ENCODE measurements at places on chromosomes 4 and X. TPM values are rescaled to one million over a fixed set of nuclear protein-coding genes. Genes with fewer than 3 reads are reported as not detected.

SPANXN4 gene
- not detected for total RNA-seq

CHRNA9 gene
- not detected for total RNA-seq

GPRASP1 gene
- total RNA-seq, result 55.4 TPM

TCEAL5 gene
- 6.6 TPM for total RNA-seq

MMRN1 gene
- total RNA-seq, result 3.8 TPM

MAGEC2 gene
- not detected for total RNA-seq

FGFR3 gene
- total RNA-seq, result 13.8 TPM

DGAT2L6 gene
- not detected for total RNA-seq

AMTN gene
- total RNA-seq, result not detected

All from parietal lobe (tissue), 2 donors.